ENCODE measurements at places on chromosomes 12 and 14. TPM values are rescaled to one million over a fixed set of nuclear protein-coding genes. Genes with fewer than 3 reads are reported as not detected.

- DNase-seq: no peak
- H3K4me3 ChIP-seq: no peak within 1 kb of the TSS
- no peaks in the 10 kb centered on the region for H3K36me3 ChIP-seq
- H3K27me3 ChIP-seq: peaks cover 8% of the 10 kb centered on the region
- no peak within 1 kb of the TSS for H3K27ac ChIP-seq
- no peaks in the 10 kb centered on the region for H3K4me1 ChIP-seq
Observed at GRCh38 chr12:100356644-100357223, at the start of gene SLC17A8. Gene SLC17A8 (plus strand): TSS chr12:100357074. CDS start chr12:100357392, 318 bp downstream.

GRCh38 chr14:38290601-38291188, 34.8 kb upstream of the CLEC14A start:
- peak overlapping the region; percentile 51 for H3K27ac ChIP-seq
- no peaks in the 10 kb centered on the region for H3K27me3 ChIP-seq
- peaks cover 3% of the 10 kb centered on the region for H3K4me1 ChIP-seq
- no peak for DNase-seq
- H3K4me3 ChIP-seq: no peak overlapping the region

The LRP1-AS gene
- not detected for total RNA-seq

The PRR4 gene
- 1.7 TPM for total RNA-seq

- no peaks in the 10 kb centered on the region for H3K27me3 ChIP-seq
- no peak overlapping the region for H3K27ac ChIP-seq
- DNase-seq: no peak
- no peaks in the 10 kb centered on the region for H3K4me1 ChIP-seq
- no peaks in the 10 kb centered on the region for H3K36me3 ChIP-seq
Observed at GRCh38 chr12:91098461-91098860, 12.8 kb downstream of the LUM start.
